ENCODE measurements at places on chromosomes 13 and 19. TPM values are rescaled to one million over a fixed set of nuclear protein-coding genes. Genes with fewer than 3 reads are reported as not detected.
A peak's percentile ranks its signal among the peaks of the same experiment; 100 is the strongest.

The STARD13 gene
- 9.2 TPM for polyA plus RNA-seq

DNA sequence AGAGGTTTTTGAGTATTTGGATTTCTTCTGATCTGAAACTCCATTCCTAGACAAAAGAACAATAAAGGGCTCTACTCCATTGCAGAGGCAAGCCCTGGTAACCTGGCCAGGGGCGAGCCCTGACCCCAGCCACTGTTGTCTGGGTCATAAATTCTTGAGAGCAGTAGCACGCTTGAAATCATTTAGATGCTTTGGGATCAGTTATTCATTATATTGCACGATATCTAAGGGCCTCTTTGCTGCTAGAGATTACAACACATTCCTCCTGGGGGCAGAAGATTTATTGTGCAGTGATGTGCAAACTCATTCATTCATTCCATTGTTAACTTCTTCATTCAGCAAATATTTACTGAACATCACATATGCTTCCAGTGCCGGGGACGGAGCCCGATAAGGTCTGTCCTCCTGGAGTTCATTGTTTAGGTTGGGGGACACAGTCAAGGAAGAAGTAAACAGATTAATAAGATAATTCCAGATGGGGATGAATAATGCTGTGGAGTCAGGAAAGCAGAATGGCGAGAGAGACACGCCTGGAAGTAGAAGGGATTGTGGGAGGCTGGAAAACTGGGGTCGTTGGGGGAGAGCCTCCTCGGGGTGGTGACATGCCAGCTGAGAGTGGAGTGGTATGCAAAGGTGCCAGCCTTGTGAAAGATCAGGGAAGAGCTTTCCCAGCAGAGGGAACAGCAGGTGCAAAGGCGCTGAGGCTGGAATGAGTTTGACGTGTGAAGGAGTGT is 34.9 kb downstream of the SIPA1L3 start:
- DNase-seq = no peak
- peaks cover 6% of the 10 kb centered on the region for H3K36me3 ChIP-seq
- H3K27ac ChIP-seq = no peak overlapping the region
- peaks cover 31% of the 10 kb centered on the region for H3K4me1 ChIP-seq

The C19orf81 gene
- polyA plus RNA-seq = not detected

DNA sequence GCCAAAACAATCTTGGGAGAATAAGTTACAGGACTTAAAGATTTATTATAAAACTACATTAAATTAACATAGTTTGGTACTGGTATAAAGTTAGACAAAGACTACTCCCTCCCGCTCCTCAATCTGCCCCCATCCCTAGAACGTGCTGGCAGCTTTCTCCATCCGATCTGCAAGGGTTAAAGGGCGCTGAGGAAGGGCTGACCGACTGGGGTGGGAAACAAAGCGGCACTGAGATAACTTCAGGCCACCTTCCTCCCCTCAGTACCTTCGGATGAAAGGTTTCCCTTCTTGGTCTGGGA is 790 bp upstream of the SUGT1 start:
- H3K4me1 ChIP-seq = peaks cover 49% of the 10 kb centered on the region
- H3K4me3 ChIP-seq = peak overlapping the region; percentile 77
- H3K27me3 ChIP-seq = no peaks in the 10 kb centered on the region
- no peak for DNase-seq

The LYPD3 gene
- 0.76 TPM for polyA plus RNA-seq

DNA sequence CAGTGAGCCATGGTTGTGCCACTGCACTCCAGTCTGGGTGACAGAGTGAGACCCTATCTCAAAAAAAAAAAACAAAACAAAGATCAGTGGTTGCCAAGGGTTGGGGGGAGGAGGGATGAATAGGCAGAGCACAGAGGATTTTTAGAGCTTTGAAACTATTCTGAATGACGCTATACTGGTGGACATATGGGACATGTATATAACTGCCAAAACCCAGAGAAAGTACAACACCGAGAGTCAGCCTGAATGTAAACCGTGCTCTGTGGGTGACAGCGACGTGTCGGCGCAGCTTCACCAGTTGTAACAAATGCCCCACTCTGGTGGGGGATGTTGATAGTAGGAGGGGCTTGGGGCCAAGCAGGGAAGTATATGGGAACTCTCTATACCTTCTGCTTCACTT is 32.9 kb downstream of the ZIC5 start:
- H3K27me3 ChIP-seq = peaks cover 84% of the 10 kb centered on the region
- no peak for DNase-seq
- no peaks in the 10 kb centered on the region for H3K36me3 ChIP-seq

- H3K4me1 ChIP-seq = peaks cover 11% of the 10 kb centered on the region
- peaks cover 11% of the 10 kb centered on the region for H3K36me3 ChIP-seq
- no peak overlapping the region for H3K27ac ChIP-seq
- no peak overlapping the region for H3K4me3 ChIP-seq
These were observed 15.8 kb downstream of the ADPRHL1 start for GRCh38 chr13:113437408-113438010.

The CEACAM6 gene
- 29.6 TPM for polyA plus RNA-seq

GRCh38 chr13:67100730-67101129 is 129.4 kb downstream of the PCDH9 start:
- H3K4me3 ChIP-seq = no peak overlapping the region
- H3K36me3 ChIP-seq = no peaks in the 10 kb centered on the region
- H3K4me1 ChIP-seq = no peaks in the 10 kb centered on the region
- no peak overlapping the region for H3K27ac ChIP-seq
- no peaks in the 10 kb centered on the region for H3K27me3 ChIP-seq

DNA sequence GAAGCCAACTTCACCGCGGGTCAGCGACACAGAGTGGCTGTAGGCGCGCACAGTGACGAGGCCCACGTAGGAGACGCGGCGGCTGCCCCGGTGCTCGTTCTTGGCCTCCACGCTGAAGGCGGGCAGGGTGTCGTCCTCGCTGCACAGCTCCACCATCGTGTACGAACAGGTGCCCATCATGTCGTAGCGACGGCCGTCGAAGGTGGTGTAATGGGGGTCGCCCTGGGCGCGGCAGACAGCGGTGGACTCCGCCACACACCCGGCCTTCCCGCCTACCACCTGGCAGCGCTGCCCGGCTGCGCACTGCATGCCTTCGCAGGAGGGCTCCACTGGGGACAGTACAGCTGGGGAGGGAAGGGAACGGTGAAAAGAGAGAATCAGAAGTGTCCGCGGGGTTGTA is 10.0 kb downstream of the FCGBP start:
- no peaks in the 10 kb centered on the region for H3K4me1 ChIP-seq
- no peak overlapping the region for H3K27ac ChIP-seq
- no peaks in the 10 kb centered on the region for H3K36me3 ChIP-seq
- H3K4me3 ChIP-seq = no peak overlapping the region

- H3K27ac ChIP-seq = no peak overlapping the region
- no peak for DNase-seq
- no peaks in the 10 kb centered on the region for H3K36me3 ChIP-seq
- H3K4me1 ChIP-seq = no peaks in the 10 kb centered on the region
These were observed 487.8 kb upstream of the SPRY2 start for GRCh38 chr13:80828759-80829158.

DNA sequence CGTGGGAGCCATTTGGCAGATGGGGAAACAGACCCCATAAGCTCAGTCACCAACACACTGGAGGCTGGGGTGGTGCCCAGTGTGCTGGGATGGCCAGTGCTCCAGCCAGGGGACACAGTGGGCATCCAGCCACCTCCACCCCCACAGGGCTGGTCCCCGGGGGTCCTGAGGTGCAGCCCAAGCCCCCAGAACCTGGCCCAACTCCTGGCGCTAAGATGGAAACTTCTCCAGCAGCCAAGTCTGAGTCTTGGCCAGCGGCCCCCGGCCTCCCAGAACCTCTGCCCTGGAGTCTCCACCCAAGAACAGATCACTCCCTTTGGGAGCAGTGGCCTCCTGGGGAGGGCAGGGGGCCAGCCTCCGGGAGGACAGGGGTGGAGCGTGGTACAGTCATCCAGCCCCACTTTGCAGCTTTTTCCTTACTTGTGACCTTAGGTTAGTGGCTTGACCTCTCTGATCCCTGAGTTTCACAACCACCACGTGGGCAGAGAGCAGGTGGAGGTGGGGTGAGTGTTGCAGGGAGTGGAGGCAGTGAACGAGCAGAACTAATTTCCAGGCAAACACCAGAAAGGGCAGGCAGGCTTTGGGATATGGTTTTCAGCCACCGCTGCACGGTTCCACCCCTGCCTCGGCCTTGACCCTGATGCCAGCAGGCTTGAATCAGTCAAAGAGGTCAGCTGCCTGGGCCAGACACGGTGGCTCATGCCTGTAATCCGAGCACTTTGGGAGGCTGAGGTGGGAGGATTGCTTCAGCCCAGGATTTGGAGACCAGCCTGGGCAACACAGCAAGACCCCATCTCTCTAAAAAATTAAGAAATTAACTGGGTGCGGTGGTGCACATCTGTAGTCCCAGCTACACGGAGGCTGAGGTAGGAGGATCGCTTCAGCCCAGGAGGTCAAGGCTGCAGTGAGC is 4.3 kb upstream of the NRTN start:
- H3K4me3 ChIP-seq = no peak overlapping the region
- no peaks in the 10 kb centered on the region for H3K36me3 ChIP-seq
- peak; percentile 57 for DNase-seq
- peak overlapping the region; percentile 56 for H3K27ac ChIP-seq
- peaks cover 64% of the 10 kb centered on the region for H3K4me1 ChIP-seq

GRCh38 chr19:45640849-45641273 is 1.7 kb upstream of the EML2 start:
- H3K4me3 ChIP-seq = peak overlapping the region; percentile 40
- H3K27me3 ChIP-seq = peaks cover 27% of the 10 kb centered on the region
- H3K36me3 ChIP-seq = no peaks in the 10 kb centered on the region
- H3K4me1 ChIP-seq = peaks cover 46% of the 10 kb centered on the region

DNA sequence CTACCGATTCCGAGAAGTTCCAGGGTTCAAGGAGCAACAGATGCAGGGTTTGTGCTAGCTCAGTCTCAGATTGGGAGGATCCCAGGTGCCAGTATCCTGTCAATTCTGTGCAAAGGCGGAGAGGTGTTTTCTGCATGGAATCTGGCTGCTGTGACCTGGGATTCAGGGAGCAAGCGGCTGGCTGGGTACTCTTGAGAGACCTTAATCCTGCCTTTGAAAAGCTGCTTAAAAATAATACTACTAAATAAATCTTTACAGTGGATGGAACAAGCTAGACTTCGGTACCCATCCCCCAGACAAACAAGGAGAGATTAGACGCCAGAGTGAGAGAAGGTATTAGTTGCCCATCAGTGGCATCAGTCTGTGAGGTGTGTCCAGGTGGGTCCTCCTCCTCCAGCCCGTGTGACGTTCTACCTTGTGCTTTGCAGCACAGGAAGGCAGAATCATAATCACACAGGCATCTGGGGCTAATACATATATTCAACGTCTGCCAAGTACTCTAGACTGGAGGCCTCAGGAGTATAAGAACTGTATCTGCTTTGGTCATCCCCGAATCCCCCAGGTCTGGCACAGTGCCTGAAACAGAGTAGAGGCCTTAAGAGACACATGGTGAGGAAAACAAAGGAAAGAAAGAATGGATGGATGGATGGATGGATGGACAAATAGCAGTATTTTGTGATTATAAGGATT is 230.6 kb downstream of the ZNF536 start:
- no peaks in the 10 kb centered on the region for H3K4me1 ChIP-seq
- no peak overlapping the region for H3K27ac ChIP-seq

- no peaks in the 10 kb centered on the region for H3K27me3 ChIP-seq
- DNase-seq = no peak
- H3K4me3 ChIP-seq = no peak overlapping the region
These were observed 1169.6 kb downstream of the EFNB2 start for GRCh38 chr13:105365831-105366230.

The CEACAM8 gene
- not detected for polyA plus RNA-seq

DNA sequence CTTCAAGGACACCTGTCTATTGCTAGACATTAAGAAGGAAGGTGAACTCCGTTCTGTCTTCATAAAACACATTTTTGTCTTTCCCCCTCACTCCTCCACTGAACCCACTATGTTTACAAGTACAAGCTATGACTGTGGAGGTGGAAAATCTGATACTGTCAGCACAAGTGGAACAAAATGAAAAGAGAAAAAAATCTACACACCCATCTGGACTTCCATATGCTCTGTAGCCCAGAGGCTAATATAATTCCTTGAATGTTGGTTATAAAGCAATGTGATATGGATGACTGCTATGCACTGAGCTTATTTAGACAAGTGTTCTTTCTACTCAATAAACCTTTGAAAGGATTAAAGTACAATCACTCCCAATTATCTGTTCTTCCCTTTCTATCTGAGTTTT is 713.5 kb downstream of the DIAPH3 start:
- H3K27me3 ChIP-seq = no peaks in the 10 kb centered on the region
- H3K27ac ChIP-seq = no peak overlapping the region
- no peak for DNase-seq
- no peaks in the 10 kb centered on the region for H3K36me3 ChIP-seq

DNA sequence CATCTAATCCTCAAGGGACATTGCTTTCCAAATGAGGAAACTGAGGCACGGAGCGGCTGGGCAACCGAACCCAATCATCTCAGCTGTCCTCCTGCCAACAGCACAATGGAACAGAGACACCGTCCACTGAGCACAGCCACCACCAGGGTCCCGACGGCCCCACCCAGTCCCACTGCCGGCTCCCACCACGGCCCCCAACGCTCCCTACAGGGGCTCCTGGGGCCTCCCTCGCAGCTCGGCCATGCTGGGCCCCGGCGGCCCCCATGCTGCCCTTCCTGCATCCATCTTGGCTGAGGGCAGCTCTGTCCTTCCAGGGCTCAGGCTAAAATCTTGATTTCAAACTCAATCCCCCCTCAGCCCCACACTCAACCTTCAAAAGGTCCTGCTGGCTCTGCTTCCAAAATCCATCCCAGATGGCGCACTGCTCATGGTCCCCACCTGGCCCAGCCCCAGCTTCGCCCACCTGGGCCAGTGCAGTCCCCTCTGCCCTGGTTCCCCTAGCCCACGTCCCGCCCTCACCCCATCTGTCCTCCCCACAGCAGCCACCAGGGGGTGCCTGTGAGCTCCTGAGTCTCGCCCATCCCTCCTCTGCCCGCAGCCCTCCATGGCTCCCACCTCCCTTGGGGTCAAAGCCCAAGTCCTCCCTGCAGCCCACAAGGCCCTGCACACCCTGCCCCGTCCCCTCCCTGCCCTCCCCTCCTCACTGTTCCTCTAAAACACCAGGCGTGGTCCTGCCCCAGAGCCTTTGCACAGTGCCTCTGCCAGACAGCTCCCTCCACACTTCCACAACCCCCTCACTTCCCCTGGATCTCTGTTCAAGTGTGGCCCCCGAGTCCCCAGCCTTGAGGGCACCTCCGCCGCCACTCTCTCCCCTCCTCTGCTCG is 7.9 kb downstream of the PIP5K1C start:
- H3K4me1 ChIP-seq = peaks cover 62% of the 10 kb centered on the region
- DNase-seq = no peak
- H3K27ac ChIP-seq = no peak overlapping the region
- H3K36me3 ChIP-seq = peaks cover 21% of the 10 kb centered on the region
- no peaks in the 10 kb centered on the region for H3K27me3 ChIP-seq

- no peaks in the 10 kb centered on the region for H3K36me3 ChIP-seq
- no peaks in the 10 kb centered on the region for H3K4me1 ChIP-seq
- no peaks in the 10 kb centered on the region for H3K27me3 ChIP-seq
- no peak overlapping the region for H3K4me3 ChIP-seq
- no peak for DNase-seq
- no peak overlapping the region for H3K27ac ChIP-seq
These were observed 195.7 kb upstream of the IPO5 start for GRCh38 chr13:97757807-97758206.

The ZNF486 gene
- 1.3 TPM for polyA plus RNA-seq

The CGB2 gene
- polyA plus RNA-seq = not detected

Data from stomach (tissue), 19 donors.